ENCODE measurements at places on chromosomes 16 and 17.

GRCh38 chr17:74737299-74738050 is 419 bp downstream of the RAB37 start:
- peak; percentile 45 for DNase-seq

DNA sequence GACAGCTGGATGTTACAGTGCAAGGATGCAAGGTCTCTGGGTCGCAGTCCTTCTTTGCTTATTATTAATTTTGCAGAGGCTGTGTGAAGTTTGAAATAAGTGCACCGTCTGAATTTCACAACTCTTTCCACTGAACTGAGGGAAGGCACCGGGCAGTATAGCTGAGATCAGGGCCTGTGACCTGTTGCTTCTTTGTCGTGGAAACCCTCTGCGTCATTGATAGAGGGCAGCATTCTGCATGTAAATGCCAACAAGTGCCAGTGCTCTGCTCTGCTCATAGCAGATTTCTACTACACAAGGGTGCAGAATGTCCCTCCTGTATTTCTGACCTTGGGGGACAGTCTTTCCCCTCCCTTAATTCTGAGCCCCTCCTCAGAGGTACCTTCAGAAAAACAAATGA is 26.0 kb downstream of the CD300LF start:
- no peak for DNase-seq

GRCh38 chr16:1278477-1278876 is 22.6 kb downstream of the TPSD1 start:
- DNase-seq: no peak

DNA sequence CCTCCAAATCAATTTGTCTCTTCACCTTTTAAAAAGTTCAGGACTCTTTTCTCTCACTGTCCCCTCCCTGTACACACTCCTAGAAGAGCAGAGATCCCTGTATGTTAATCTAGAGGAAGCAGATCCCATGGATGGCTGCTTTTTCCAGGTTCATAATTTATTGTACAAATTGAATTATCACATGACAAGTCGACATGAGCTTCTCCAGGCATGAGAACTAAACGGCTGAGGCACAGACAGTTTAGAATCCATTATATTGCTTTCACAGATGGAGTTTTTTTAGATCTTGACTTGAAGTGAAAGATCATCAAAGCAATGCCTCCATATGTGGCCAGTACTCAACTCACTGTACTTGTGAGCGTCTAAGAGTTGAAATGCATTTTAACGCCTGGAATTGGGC is 47.9 kb downstream of the RGS9 start:
- DNase-seq: no peak

- DNase-seq: no peak
Observed at GRCh38 chr17:76685846-76686245, 24.9 kb downstream of the MXRA7 start.

GRCh38 chr16:11056993-11057649 is 112.8 kb downstream of the CLEC16A start:
- no peak for DNase-seq
